Muscle of leg (tissue), 16 donors: ENCODE measurements at places on chromosomes 5 and 9. TPM values are rescaled to one million over a fixed set of nuclear protein-coding genes. Genes with fewer than 3 reads are reported as not detected.

Gene WHRN
- total RNA-seq = 0.89 TPM

Gene LCN9
- not detected for total RNA-seq

Gene SH2D3C
- total RNA-seq = 12.4 TPM

Gene CTNNAL1
- total RNA-seq = 37.1 TPM

Gene GABRA1
- 0.13 TPM for total RNA-seq

Gene IL3
- not detected for total RNA-seq

Gene PLPP7
- 52.4 TPM for total RNA-seq

DNA sequence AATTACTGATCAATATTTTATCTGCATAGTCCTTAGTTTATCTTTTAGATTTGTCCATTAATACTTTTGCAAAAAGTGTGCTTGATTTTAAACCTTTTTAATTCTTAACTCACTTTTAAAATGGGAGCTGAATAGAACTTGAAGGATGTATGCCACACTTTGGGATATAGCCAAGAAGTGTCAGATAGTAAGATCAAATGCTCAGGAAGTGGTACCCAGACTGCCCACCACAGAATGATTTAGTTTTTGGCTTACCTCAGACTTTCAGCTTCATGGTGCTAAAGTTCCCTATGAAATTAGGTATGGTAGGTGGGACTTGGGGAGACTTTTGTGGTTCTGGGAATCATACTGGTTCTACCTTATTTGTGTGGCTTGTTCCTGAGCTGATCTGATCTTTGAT lies 14.7 kb downstream of the FOCAD start:
- peaks cover 5% of the 10 kb centered on the region for H3K4me1 ChIP-seq
- no peak overlapping the region for H3K27ac ChIP-seq
- H3K27me3 ChIP-seq = no peaks in the 10 kb centered on the region
- H3K36me3 ChIP-seq = no peaks in the 10 kb centered on the region

DNA sequence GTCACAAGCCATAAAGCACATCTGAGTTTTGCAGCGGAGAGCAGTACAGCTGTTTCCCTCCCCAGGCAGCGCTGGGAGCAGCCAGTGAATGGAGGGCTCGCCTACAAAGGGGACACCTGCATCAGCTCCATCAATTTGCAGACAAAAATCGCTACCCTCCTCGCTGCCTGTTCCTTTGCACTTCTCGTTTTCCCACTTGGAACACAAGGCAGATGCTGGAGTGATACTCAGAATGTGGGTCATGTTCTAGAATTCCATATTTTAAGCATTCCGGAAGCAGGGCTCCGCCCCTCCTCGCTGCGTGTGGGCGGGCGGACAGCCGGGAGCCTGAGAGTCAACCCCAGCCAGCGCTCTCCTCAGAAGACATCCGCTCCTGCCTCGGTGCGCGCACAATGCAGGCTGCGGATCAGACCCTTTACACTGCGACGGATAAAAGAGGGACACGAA lies 92.1 kb downstream of the LMNB1 start:
- H3K27ac ChIP-seq = peak overlapping the region; percentile 65
- H3K4me1 ChIP-seq = peaks cover 31% of the 10 kb centered on the region
- DNase-seq = peak; percentile 80
- no peaks in the 10 kb centered on the region for H3K27me3 ChIP-seq
- H3K4me3 ChIP-seq = peak overlapping the region; percentile 28

GRCh38 chr9:84838879-84839278 lies 169.3 kb downstream of the NTRK2 start:
- H3K4me1 ChIP-seq = no peaks in the 10 kb centered on the region
- H3K36me3 ChIP-seq = no peaks in the 10 kb centered on the region
- peaks cover 3% of the 10 kb centered on the region for H3K27me3 ChIP-seq

DNA sequence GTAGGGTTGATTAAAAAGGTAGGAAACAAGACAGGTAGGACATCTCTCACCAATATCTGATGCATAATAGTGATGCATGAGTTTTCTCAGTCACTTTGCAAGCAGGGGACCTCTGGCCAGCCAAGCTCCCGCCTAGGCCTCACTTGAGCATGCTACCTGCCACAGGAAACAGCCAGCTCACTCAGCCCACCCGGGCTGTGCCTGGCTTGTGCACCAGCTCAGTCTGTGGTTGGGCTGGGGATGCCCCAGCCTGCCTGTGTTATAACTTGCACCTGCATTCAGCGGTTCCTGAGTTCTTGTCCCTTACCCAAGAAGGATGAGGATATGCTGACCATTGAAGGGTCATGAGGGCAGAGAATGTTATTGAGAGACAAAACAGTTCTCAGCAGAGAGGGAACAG lies 172.8 kb upstream of the PLCXD3 start:
- no peak overlapping the region for H3K27ac ChIP-seq
- H3K4me3 ChIP-seq = no peak overlapping the region
- no peak for DNase-seq
- H3K27me3 ChIP-seq = no peaks in the 10 kb centered on the region
- H3K4me1 ChIP-seq = no peaks in the 10 kb centered on the region

GRCh38 chr5:43019291-43019613 lies 20.9 kb downstream of the ANXA2R start:
- H3K36me3 ChIP-seq = no peaks in the 10 kb centered on the region
- H3K4me1 ChIP-seq = peaks cover 19% of the 10 kb centered on the region
- peak overlapping the region; percentile 32 for H3K4me3 ChIP-seq
- DNase-seq = peak; percentile 20

DNA sequence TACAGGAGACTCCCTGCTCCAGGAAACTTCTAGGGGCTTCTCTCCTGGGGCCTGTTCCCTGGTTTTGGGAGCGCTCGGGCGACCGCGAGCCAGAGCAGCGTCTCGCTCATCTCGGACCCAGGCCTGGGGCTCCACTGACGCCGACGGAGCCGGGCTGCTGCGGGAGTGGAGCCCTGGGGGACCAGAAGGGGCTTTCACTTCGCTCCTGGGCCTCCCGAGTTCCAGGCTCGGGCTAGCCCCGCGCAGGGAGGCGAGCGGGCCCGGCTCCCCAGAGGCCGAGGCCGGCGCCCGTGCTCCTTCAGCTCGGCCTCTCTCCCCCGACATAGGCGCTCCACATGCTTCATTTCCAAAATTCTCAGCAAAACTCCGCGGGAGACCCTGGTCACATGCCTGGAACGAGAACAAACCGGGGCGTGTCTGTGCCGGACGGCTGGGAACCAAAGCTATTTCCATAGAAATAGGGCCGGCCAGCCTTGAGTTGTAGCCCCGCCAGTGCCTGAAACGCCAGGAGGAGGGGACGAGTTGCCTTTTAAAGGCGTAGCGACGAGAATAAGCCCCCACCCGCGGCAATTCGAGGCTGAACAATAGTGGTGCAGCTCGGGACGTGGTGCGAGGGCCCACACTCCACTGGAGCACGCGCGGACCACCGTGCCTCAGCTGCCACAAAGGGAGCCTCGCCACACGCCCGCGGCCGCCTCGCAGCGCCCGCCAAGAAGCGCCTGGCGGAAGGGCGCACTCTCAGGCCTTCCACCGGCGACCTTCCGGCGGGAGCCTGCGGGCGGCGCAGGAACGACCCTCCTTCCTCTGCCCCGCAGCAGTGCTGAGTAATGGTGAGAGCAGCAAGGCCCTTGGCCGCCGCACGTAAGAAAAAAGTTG lies 1.1 kb upstream of the G3BP1 start:
- no peaks in the 10 kb centered on the region for H3K27me3 ChIP-seq
- DNase-seq = peak; percentile 94
- peak overlapping the region; percentile 100 for H3K27ac ChIP-seq
- H3K36me3 ChIP-seq = no peaks in the 10 kb centered on the region
- peaks cover 16% of the 10 kb centered on the region for H3K4me1 ChIP-seq

DNA sequence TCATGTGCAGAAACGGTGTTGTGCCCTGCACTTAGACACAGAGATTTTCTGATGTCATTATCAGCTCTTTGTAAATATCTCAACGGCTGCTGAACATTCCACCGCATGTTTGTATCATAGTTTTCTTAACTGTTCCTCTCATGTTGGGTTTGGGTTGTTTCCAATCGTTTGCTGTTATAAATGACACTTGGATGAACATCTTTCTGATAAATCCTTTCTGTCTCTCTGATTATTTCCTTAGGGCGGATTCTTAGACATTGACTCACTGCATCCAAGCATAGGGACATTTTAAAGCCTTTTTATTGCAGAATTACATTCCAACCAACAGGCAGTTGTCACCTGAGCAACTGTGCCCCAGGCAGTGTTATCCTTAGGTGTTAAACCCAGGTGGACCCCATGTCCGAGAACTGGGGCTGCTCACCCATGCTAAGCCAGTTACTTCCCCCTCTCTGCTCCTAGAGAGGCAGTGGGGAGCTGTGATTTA lies 28.5 kb downstream of the COL5A1 start:
- H3K4me3 ChIP-seq = no peak overlapping the region
- H3K27ac ChIP-seq = no peak overlapping the region
- DNase-seq = no peak
- no peaks in the 10 kb centered on the region for H3K27me3 ChIP-seq
- H3K36me3 ChIP-seq = peaks cover 24% of the 10 kb centered on the region

- H3K4me1 ChIP-seq = peaks cover 2% of the 10 kb centered on the region
- no peaks in the 10 kb centered on the region for H3K36me3 ChIP-seq
- no peak for DNase-seq
- H3K27ac ChIP-seq = no peak overlapping the region
Observed at GRCh38 chr9:110559869-110560268, 19.7 kb downstream of the SVEP1 start.

- DNase-seq = no peak
- H3K4me1 ChIP-seq = peaks cover 53% of the 10 kb centered on the region
- H3K27me3 ChIP-seq = peaks cover 5% of the 10 kb centered on the region
- H3K4me3 ChIP-seq = no peak overlapping the region
- H3K27ac ChIP-seq = no peak overlapping the region
Observed at GRCh38 chr9:16312962-16313546, 557.4 kb downstream of the BNC2 start.
